HAP-1 (cell line): ENCODE measurements at places on chromosomes 16 and 17.

GRCh38 chr16:8819411-8820034 lies 21.9 kb downstream of the PMM2 start:
- DNase-seq: no peak

DNA sequence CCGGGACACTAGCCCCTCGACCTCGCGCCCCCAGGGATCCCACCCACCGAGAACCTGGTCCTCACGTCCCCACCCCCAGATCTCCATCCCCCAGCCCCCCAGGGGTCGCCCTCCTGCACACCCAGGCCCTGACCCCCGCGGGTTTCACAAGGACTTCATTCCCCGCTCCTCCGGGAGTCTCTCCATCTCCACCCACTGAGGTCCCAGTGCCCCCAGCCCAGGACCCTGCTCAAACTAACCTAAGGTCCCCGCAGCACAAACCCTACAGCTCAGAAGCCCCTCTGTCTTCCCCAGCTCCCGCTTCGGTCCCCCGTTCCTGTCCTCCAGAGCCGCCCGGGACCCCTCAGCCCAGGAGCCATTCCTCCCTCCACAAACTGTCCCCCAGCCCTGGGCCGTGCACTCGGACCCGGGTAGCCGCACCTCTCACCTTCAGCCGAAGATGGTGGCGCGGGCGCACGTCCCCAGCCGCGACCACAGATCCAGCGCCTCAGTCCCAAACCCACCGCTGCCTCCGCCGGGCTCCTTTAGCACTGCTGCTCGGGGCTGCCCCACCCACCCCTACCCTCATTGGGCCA lies at the start of gene MYH10:
Gene MYH10, minus strand, starts transcription at position 499 of the 575 bp plus-strand sequence. CDS start 7,479 bp downstream, outside the sequence.
- DNase-seq: peak; percentile 16

- DNase-seq: no peak
Measured at GRCh38 chr17:78322327-78322857, 37.5 kb downstream of the SOCS3 start.

DNA sequence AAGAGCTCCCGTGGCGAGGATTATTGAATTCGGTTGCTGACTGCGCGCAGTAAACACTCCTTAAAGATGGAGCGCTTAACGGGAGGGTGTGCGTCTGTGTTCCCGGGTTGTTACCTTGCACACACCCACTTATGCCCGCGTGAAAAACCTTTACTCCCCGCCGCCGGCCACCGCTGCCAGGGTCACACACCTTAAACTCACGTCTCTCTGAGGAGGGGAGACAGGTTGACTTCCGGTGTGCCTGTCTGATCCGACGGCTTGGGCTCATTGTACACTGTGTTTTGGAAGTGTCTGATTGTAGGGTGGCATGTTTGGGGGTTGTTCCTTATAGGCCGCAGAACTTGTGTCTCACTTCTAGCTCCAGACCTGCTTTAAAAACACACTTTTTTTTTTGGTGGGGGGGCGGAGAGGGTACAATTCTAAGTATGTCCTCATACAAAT lies 66.8 kb downstream of the KPNA2 start:
- peak; percentile 30 for DNase-seq

DNA sequence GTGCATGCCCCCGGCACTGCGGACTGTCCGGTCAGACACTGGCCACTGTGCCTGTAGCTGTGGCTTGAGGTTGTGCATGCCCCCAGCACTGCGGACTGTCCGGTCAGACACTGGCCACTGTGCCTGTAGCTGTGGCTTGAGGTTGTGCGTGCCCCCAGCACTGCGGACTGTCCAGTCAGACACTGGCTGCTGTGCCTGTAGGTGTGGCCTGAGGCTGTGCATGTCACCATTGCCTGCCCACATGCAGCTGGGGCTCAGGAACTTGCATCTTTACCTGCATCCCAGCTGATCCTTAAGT lies 5.2 kb downstream of the MTHFSD start:
- DNase-seq: no peak

- DNase-seq: no peak
Measured at GRCh38 chr16:31114468-31114867, 3.0 kb upstream of the KAT8 start.

DNA sequence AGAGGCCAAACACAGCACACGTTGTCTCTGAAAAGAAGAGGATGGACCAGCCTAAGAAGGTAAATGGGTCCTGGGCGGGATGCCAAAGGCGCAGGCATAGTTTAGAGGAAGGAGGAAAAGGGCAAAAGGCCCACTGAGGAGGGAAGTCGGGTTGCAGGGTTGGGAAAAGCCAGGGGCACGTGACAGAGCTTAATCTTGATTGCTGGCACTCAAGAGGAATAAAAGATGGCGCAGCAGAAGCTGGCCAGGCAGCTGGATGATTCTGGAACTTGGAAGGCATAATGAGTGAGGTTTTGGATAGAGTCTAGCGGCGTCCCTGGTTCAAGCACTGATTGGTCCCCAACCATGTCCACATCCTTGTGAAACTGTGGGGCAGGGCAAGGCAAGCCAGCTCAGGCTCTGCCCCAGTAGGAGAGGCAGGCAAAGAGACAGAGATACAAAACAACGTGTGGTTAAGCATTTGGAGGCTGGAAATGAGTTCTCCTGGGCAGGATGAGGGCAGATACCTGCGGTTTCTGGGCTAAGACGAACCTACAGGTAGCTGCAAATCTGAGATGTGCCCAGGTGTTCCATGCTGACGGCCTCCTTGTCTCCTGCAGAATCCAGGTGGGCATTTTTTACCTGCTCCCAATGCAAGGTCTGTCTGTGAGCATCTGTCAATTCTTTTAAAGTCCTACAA lies 52.7 kb upstream of the CIBAR2 start:
- DNase-seq: no peak
